ENCODE measurements at places on chromosomes 7 and 10.

GRCh38 chr10:7107285-7107684 is 303.5 kb downstream of the SFMBT2 start:
- DNase-seq: no peak

DNA sequence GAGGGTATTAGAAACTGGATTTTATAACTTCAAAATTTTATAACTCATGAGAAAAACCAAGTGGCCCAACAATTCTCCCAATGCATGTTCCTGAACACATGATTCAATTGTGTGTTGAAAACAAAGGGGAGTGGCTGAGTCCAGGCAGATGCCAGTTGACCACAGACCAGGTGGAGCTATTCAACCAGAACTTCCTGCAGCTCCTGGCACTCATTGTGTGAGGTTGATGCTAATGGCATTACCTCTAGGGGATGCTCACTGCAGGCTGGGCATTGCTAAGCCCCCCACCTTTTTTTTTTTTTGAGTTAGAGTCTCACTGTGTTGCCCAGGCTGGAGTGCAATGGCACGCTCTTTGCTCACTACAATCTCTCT is 20.3 kb downstream of the MYOF start:
- DNase-seq: no peak

DNA sequence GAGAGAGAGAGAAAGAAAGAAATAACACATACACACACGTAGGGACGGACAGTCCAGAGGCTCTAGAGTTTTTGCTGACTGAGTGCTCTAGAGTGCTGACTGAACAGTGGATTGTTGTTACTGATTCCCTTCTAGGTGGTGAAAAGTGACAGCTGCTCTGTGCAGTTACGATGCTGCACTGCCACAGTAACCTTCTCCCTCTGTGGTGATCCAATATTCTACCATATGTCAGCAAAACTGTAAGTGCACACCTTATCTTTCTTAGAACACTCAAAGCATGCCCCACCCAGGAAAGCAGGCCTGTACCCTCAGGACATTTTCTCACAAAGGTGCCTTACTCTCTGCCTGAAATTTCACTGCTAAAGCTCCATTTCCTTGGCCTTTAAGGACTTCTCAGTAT is 1023.5 kb downstream of the TYW1 start:
- no peak for DNase-seq

GRCh38 chr10:50447691-50448090 is 176.1 kb downstream of the SGMS1 start:
- DNase-seq: no peak

DNA sequence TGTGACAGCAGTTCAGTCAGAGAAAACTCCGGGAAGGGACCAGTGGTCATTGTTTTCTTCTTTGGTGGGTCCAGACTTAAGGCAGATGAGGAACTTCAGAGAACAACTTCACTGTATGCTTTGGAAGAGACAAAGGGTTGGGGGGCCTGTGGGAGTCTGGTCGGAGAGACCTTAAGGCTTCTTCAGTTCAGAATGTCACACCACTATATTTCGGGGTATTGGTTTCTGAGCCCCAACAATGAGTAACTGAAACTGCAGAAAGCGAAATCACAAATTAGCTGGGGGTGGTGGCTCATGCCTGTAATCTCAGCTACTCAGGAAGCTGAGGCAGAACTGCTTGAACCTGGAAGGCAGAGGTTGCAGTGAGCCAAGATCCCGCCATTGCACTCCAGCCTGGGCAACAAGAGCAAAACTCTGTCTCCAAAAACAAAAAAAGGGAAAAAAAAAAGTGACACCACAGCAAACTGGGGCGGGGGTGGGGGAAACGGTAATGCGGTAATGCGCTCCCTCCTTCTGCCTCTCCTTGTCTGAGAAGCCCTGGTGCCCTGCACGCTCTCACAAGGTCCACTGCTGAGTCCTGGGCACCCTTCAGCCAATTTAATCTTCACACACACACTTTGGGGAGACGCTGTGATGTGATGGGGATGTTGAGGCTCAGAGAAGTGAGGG is 2.2 kb upstream of the ADIRF start:
- DNase-seq: no peak

DNA sequence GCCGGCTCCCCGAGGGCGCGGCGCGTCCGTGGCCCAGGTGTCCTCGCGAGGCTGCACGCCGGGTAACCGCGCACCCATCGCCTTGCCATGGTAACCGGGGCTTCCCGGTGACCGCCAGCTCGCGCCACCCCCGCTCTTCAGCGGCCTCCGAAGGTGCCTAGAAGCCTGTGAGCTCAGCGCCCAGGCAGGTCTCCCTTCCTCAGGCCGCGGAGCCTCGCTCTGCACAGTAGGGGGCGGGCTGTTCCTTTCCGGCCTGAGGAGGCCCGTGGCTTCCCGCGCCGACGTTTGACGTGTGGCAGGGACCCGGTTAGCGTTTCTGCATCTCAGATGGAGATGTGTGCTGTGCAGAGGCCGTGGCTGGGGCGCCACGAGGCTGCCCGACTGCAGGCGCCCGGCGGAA is 117.1 kb downstream of the DYNC2I1 start:
- DNase-seq: no peak

DNA sequence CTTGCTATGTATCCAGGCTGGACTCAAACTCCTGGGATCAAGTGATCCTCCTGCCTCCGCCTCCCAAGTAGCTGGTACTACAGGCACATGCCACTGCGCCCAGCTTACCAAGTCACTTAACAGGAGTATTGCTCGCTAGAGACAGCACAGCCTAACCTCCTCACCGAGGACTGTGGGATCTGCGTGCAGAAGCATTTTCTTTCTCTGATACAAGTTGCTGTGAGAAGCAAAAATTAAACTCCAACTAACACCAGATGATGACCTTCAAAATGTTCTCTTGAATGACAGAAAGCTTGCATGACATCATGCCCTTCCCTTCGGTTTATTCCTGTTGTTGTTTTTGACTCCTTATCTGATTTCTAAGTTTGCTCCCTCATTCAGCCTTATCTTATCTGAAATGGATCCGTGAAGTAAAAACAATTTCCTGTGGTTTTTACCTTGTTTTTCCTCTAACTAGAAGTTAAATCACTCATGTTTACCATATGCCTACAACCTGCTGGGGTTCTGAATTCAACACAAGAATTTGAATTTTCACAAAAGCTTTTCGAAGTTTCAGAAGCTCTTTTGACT is 94.4 kb upstream of the KIF5B start:
- no peak for DNase-seq

Data from NCI-H1436 treated with DMSO at 0.1 percent for 48 hours (cell line).